ENCODE measurements at places on chromosomes 3 and 15.

- H3K36me3 ChIP-seq, result no peaks in the 10 kb centered on the region
- no peak overlapping the region for H3K4me3 ChIP-seq
- DNase-seq, result no peak
- no peaks in the 10 kb centered on the region for H3K4me1 ChIP-seq
- no peaks in the 10 kb centered on the region for H3K27me3 ChIP-seq
These were observed 234.5 kb upstream of the ZBTB20 start for GRCh38 chr3:115381573-115381912.

DNA sequence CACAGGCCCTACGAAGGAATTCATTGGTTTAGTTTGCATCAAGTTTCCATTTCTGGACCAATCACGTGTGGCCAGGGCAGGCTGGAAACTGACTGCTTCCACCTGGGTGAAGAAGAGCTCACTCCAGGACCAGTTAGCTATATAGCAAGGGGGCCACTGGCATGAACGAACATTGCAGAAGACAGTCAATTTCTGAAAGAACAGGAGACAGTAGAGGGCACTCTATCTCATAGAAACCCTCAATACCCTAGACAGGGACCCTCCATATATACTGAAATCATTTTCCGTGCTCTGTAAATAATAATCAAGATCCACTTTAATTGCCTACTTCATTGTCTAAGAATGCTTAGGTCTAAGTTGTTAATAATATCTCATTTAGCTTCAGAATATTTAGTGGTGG, 215.6 kb downstream of the CADPS start:
- H3K4me1 ChIP-seq, result no peaks in the 10 kb centered on the region
- no peak overlapping the region for H3K27ac ChIP-seq
- H3K4me3 ChIP-seq, result no peak overlapping the region
- peaks cover 39% of the 10 kb centered on the region for H3K27me3 ChIP-seq

DNA sequence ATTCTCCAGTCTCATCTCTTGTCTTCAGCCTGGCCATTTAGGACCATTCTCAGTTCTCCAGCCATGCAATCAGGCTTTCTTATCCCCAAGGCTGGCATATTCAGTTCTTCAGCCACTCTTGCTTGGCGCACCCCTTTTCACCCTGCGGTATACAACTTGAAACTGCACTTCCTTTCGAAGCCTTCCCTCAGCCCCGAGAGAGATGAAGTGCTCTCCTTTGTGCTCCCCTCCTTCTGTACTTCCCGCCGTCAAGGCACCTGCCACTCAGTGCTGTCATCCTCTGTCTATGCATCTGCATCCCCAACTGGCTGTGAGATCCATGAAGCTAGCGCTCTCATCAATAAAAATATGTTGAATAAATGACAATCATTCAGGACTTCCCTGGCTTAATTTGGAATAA, 45.7 kb downstream of the MORC1 start:
- no peak overlapping the region for H3K4me3 ChIP-seq
- H3K27ac ChIP-seq, result no peak overlapping the region
- no peaks in the 10 kb centered on the region for H3K4me1 ChIP-seq
- H3K27me3 ChIP-seq, result no peaks in the 10 kb centered on the region
- no peak for DNase-seq

DNA sequence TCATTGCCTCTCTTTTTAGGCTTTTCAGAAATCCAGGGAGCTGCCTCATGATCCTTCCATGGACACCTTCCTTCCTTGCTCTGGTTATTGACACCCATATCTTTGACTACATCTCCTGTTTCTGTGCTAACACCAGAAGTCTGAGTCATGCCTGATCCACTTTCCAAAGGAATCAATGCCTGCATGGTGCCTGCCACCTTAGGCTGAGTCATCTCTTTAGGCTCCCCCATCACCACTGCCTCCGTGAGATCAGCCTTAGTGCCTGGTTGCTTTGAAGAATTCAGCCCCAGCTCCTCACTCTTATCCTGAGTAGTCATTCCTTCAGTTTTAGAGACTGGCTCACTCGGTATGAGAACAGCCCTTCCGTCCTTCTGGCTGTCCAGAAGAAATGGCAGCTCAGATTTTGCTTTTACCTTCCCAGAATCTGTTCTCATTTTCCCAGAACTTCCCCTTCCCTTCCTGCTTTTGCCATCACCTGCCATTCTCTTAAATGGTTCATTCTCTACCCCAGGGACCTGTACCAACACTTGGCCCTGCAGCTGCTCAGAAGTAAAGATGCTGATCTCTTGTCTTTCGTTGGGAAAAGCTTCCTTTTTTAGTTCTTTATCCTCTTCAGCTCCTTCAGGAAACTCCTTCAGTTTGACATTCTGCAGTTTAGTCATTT, 105.3 kb downstream of the MAP4 start:
- peaks cover 37% of the 10 kb centered on the region for H3K36me3 ChIP-seq
- H3K4me3 ChIP-seq, result no peak overlapping the region
- H3K4me1 ChIP-seq, result peaks cover 32% of the 10 kb centered on the region
- peak overlapping the region; percentile 67 for H3K27ac ChIP-seq
- peak; percentile 58 for DNase-seq
- no peaks in the 10 kb centered on the region for H3K27me3 ChIP-seq

- no peaks in the 10 kb centered on the region for H3K4me1 ChIP-seq
- peaks cover 48% of the 10 kb centered on the region for H3K36me3 ChIP-seq
- DNase-seq, result no peak
- no peaks in the 10 kb centered on the region for H3K27me3 ChIP-seq
- H3K27ac ChIP-seq, result no peak overlapping the region
- H3K4me3 ChIP-seq, result no peak overlapping the region
These were observed 45.8 kb upstream of the SENP5 start for GRCh38 chr3:196821806-196822355.

DNA sequence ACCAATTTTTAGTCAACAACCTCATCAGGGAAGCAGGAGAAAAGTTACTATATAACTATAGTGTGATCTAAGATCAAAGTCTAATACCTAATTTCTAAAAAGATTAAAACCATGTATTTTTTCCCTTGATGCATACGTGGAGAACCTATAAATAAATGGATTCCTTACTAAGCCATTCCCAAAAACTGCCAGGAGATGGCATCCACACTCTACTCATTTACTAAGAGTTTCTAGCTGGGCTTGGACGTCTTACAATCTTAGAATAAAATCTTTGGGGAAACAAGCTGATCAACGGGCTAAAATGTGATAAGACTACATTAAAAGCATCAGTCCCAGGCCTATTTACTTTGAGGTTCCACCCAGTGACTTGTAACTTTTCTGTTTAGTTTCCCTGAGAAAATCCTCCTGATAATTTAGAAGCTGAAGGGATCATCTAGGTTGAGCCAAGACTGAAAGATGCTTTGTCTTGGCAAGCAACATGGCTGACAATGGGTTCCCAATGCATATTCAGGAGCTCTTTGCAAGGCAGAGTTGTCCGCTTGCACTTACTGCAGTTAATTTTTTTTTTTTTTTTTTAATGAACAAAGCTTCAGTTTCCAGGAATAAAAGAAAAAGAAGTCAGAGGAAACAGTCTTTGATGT, 85.5 kb upstream of the FGF12 start:
- H3K4me3 ChIP-seq, result no peak overlapping the region
- H3K27ac ChIP-seq, result no peak overlapping the region
- no peaks in the 10 kb centered on the region for H3K27me3 ChIP-seq
- peaks cover 18% of the 10 kb centered on the region for H3K4me1 ChIP-seq

- DNase-seq, result no peak
- H3K4me3 ChIP-seq, result no peak overlapping the region
- H3K27me3 ChIP-seq, result peaks cover 85% of the 10 kb centered on the region
These were observed 28.3 kb upstream of the MINDY4B start for GRCh38 chr3:150933473-150933995.

DNA sequence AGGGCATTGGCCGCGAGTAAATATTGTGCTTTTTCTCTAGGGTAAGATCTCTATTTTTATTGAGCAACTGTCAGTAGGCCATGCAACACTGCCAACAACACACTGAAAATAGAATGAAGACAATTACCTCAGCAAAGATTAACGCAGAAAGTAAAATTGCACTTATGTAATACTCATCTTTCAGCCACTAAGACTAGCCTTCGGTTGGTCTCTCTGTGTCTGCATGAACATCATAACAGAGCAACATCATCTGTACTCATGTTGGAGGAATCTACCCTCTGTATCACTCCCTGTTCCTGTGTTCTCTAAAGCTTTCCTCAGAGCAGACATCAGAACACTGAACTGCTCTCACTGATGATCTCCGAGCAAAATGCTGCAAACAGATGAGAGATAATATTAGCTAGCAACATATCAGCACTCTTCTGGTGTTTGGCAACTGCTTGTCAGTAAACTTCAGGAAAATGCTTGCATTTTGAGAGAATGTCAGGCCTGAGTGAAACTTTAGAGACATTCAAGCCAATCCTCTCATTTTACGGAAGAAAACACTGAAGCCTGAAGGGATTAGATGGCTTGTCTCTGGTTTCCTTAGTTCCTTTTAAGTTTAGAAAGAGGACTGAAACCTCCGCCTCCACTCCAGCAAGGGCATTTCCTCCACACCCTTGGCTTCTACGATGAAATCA, 8.4 kb upstream of the LRRC3B start:
- H3K27ac ChIP-seq, result no peak overlapping the region
- no peak for DNase-seq

GRCh38 chr15:40192942-40193341, 32.1 kb downstream of the BUB1B start:
- H3K36me3 ChIP-seq, result peaks cover 6% of the 10 kb centered on the region
- H3K4me3 ChIP-seq, result no peak overlapping the region
- H3K27ac ChIP-seq, result no peak overlapping the region
- DNase-seq, result no peak
- H3K4me1 ChIP-seq, result no peaks in the 10 kb centered on the region

DNA sequence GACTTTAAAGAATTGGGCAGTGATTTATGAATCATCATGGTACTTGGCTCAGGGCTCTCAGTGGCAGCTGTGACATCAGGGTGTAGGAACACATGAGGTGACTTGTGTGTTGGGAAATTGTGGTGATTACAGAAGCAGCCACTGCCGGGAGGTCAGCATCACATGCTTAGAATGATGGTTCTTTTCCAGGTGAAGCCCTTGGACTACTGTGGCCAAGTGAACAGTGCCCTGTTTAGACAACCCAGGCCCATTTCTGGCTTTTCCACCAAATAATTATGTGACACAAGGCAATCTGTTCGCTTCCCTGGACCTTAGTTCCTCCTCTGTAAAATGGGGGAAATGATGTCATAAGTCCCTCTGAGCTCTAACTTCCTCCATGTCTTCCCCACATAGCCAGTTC, 139.7 kb upstream of the ROPN1 start:
- DNase-seq, result peak; percentile 22
- H3K27ac ChIP-seq, result no peak overlapping the region
- H3K4me1 ChIP-seq, result peaks cover 2% of the 10 kb centered on the region
- no peak overlapping the region for H3K4me3 ChIP-seq
- H3K27me3 ChIP-seq, result peaks cover 35% of the 10 kb centered on the region

GRCh38 chr3:127206611-127207516, 13.9 kb downstream of the PRR23E start:
- DNase-seq, result no peak
- no peak overlapping the region for H3K4me3 ChIP-seq
- no peaks in the 10 kb centered on the region for H3K36me3 ChIP-seq
- no peaks in the 10 kb centered on the region for H3K4me1 ChIP-seq
- no peak overlapping the region for H3K27ac ChIP-seq
- peaks cover 93% of the 10 kb centered on the region for H3K27me3 ChIP-seq

GRCh38 chr15:80730926-80731325, 35.8 kb downstream of the ABHD17C start:
- no peaks in the 10 kb centered on the region for H3K36me3 ChIP-seq
- H3K27ac ChIP-seq, result no peak overlapping the region
- peaks cover 44% of the 10 kb centered on the region for H3K4me1 ChIP-seq
- H3K27me3 ChIP-seq, result no peaks in the 10 kb centered on the region

- peaks cover 67% of the 10 kb centered on the region for H3K4me1 ChIP-seq
- H3K4me3 ChIP-seq, result no peak overlapping the region
- peaks cover 7% of the 10 kb centered on the region for H3K36me3 ChIP-seq
- peak overlapping the region; percentile 51 for H3K27ac ChIP-seq
- DNase-seq, result no peak
- no peaks in the 10 kb centered on the region for H3K27me3 ChIP-seq
These were observed 16.1 kb upstream of the AHSG start for GRCh38 chr3:186596568-186597287.
